Nucleus accumbens (tissue), 56 donors: ENCODE measurements at places on chromosomes 3 and 15.

DNA sequence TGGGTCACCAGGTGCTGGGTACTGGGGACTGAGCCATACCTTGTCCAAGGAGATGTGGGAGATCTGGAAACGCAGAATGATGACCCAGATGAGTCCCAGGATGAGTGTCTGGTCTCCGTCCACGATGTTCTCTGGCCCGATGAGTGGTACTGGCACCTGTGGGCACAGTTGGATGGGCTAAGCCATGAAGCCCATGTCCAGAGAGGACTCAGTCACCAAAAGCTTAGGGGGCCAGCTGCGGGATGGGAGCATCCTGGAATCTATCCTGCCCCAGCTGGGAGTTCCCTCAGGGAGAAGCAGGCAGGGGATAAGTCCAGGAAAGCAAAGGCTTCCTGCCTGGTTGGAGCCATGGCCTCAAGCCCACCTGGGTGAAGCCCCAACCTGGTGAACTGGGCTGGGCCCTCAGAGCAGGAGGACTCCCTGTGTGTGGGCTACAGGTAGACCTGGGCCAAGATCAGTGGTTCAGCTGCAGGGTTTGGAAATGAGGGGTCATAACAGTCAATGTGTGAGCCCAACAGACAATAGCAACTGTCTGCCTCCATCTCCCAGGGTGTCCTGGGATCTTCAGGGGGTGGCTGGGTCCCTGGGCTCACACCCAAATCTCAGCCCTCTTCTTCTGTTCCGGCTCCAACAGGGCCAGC is 3.7 kb downstream of the SPTBN5 start:
- no peak for DNase-seq

GRCh38 chr3:81242871-81243270 is 518.6 kb downstream of the GBE1 start:
- no peak for DNase-seq

DNA sequence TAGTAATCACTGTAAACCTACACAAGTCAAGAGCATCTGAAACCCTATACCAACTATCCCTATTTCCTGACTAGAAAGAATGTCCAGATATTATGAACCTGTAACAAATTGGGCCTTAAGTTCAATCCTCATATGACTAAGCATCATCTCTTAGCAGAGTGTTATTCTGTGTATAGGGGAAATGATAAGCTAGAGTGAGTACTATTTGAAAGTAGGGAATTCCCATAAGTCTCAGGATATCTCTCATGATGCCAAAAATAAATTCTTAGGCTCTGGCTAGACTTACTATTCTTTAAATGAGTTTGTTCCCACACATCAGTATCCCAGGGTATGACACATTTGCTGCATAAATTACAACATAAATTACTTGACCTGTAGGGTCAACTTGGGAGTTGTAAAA is 15.3 kb downstream of the MRPL47 start:
- no peak for DNase-seq

- no peak for DNase-seq
These were observed 1.0 kb upstream of the IGF2BP2 start for GRCh38 chr3:185825639-185826481.

GRCh38 chr15:92733934-92734521 is 78.5 kb upstream of the FAM174B start:
- DNase-seq: peak; percentile 32

GRCh38 chr15:32112101-32112500 is 81.8 kb downstream of the CHRNA7 start:
- no peak for DNase-seq

GRCh38 chr3:32200490-32200889 is 38.0 kb upstream of the CMTM8 start:
- no peak for DNase-seq

GRCh38 chr15:54519577-54519976 is 541.3 kb downstream of the UNC13C start:
- no peak for DNase-seq

- peak; percentile 9 for DNase-seq
These were observed 1.4 kb downstream of the PTPRG start for GRCh38 chr3:61562721-61563312.

- DNase-seq: no peak
These were observed 353.6 kb downstream of the CNTN4 start for GRCh38 chr3:2452249-2452648.

- DNase-seq: no peak
These were observed 610 bp upstream of the SATB1 start for GRCh38 chr3:18425641-18426257.

DNA sequence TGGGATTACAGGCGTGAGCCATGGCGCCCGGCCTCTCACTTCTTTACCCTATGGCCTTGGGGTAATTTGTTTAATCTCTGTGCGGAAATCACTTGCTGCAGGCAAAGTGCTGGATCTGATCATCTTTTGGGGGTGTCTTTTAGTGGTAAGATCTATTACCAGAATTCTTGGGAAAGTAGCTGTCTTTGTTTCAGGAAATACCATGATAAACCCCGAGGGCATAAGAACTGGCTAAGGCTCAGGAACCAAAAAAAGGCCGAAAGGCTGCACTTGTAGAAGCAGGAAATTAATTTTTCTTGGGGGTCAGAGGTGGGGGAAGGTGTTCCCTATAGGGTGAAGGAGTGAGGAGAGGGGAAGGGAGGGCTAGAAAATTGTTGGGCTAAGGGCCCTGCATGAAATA is 22.7 kb upstream of the IGF2BP2 start:
- no peak for DNase-seq

DNA sequence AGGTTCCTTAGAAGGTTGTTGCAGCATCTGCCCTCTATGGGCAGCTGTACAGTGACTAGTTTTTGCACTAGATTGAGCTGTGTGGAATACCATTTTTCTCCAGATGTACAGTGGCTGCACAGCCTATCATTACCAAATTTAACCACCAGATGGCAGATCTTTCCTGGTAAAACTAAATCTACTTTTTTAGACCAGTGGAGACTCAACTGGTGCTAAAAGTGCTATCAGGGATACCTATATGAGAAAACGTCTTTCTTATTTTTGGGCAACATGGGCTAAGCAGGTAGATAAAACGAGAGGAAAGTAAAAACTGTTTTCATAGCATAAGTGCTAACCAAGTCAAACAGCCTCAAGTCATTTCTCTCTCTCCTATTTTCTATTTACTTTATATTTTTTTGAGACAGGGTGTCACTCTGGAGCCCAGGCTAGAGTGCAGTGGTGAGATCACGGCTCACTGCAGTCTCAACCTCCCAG is 21.2 kb downstream of the IGSF10 start:
- no peak for DNase-seq

GRCh38 chr3:26960382-26960781 is 337.8 kb downstream of the LRRC3B start:
- no peak for DNase-seq

GRCh38 chr3:108588601-108589000 is 637 bp downstream of the CIP2A start:
- no peak for DNase-seq

DNA sequence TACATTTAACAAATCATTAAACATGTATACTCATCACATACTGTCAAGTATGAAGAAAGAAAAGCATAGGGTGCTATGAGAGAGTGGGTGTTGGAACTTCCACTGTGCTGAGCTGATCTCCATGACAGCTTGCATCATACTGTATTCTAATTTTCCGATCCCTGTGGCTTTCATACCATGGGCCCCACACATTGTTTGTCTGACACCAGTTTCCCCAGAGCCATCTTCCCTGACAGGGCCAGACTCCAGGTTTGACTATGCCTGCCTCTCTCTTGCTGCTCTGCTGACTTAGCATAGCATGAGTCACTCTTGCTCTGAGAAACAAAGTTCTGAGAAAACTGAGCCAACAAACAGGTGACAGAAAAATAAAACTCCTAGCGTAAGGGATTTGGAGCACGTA is 37.0 kb upstream of the CASR start:
- no peak for DNase-seq

GRCh38 chr3:58111513-58112184 is 99.1 kb downstream of the DNASE1L3 start:
- no peak for DNase-seq

DNA sequence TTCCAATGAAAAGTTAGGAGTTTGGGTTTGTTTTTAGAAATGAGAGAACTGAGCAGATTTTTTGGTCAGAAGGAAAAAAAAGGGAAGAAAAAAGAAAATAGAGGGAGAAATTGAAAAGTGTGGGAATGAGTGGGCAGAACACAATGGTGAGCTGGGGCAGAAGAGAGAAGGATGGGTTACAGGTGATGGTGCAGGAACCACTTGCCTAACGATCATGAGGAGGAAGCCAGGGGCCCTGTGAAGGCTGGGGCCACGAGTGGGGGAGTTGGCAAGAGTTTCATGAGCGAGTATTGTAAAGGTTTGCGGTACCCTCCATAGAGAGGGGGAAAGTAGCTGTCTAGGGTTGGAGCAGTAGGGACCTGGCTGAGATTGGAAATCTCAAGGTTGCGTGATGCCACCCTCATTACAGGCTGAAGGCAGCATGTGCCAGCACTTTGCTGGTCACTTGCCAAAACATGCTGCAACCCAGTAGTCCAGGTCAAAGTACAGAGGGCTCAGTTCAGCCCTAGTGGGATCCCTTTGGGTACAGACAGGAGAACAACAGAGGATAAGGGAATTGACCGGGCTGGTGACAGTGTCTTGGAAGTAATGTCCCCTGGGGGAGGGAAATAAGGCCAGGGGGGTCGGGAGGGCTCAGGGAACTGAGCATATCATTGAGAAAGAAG is 6.6 kb downstream of the IVD start:
- DNase-seq: no peak

GRCh38 chr15:73802431-73803041 is 49.4 kb upstream of the INSYN1 start:
- DNase-seq: peak; percentile 39

- DNase-seq: no peak
These were observed 150.2 kb upstream of the BHLHE40 start for GRCh38 chr3:4829031-4829394.

- no peak for DNase-seq
These were observed 23.9 kb downstream of the CRTAP start for GRCh38 chr3:33137691-33138090.

DNA sequence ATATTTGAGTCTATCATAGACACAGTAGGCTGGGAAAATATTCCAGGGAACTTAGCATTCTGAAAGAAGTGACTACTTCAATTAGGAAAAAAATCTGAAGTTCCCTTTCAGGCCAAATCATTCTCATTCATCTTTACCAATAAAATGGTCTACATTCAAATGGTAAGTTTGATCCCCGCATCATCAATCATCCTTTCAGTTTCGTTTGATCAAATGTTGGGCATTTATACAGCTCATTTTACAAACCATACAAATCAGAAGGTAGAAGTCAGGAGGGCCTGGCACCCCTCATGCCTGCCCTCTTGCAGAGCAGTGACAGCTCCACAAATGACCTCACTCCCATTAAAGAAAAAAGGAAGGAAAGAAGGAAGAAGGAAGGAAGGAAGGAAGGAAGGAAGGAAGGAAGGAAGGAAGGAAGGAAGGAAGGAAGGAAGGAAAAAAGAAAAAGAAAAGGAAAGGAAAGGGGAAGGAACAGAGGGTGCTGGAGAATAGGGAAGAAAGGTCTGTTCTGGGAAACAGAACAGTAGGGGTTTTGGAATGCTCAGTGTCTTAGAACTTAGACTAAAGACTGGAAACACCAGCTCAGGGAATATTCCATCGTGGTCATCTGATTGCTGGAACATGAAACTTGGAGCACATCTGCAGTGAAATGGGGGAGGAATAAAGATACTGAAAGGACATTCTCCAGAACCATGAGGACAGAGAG is 86.1 kb downstream of the XXYLT1 start:
- DNase-seq: no peak

DNA sequence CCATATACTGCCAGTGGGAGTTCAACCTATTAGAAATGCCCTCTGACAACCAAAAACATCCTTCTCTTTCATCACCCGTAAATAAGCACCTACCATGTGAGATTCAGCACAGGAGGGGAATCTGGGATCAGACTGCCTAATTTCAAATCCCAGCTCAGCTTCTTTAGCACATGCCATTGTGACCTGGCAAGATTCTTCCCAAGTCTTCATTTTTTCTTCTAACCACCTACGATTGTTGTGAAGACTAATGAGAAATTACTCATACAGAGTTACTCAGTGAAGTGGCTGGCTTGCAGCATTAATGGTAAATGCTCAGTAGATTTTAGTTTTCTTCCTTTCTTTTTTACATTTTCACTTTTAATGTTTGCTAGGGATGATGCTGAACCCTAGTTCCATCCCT is 176.7 kb downstream of the PDZRN3 start:
- DNase-seq: no peak

DNA sequence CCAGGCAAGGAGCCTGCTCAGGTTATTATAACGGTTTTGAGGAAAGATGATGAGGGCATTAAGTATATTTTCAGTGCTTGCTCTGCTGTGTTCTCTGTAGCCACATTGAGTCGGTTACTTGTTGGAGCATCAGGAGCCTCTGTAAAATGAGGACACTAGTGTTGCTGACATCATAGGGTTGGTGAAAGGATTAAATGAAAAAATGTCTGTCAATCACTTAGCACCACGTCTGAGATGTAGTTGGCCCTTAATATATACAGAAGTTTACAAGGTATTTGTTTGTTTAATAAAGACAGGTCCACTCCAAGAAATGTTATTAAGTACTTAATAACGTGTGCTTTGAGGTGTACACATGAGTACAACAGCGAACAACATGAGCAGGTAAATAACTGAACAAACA is 735 bp upstream of the SLC25A26 start:
- no peak for DNase-seq

DNA sequence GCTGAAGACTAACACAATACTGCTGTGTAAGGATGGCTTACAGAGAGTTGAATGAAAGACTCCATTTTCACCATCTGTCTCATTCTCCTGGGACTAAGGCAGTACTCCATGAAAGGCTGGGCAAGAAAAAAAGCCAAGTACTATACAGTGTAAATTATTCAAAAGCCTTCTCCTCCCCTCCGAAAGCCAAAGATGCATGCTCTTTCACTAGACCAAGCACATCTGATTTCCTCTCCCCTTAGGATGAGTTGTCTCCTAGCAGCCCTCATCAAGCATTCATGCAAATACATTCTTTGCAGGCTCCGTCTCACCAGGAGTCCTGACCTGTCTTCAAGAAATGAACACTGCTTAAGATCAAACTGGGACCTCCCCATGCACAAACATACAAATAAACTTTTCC is 133.5 kb upstream of the THBS1 start:
- DNase-seq: no peak

DNA sequence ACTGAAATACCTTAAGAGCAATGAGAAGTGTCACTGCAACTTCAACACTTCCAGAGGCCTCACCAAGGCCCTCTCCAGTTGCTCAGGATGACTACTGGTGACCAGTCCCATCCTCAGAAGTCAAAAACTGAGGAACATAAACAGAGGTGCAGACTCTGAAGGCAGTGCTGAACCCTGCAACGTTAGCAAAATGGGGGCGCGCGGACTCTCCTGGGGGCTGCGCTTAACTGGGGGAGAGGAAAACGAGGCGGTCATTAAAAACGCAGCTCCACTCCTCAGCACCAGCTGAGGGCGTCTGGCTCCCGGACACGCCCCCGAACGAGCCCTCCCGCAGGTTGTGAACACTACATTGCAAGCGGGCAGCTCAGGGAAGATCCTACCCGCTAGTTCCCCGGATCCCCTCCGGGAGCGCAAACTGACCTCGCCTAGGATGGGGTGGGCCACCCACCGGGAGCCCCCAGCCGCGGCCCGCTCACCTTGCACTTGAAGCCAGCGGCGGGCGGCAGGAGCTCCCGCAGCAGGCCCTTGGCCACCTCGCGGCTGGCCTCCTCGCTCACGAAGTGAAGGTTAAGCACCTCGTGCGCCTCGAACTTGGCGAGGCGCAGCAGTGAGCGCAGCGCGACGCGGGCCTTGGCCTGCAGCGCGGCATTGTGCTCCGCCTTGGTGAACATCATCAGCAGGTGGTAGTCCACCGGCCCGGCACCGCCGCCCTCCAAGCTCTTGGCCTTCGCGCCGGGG is 711 bp downstream of the XXYLT1 start:
- DNase-seq: no peak
